ENCODE measurements at places on chromosomes 2 and 18. TPM values are rescaled to one million over a fixed set of nuclear protein-coding genes. Genes with fewer than 3 reads are reported as not detected.

LYG2 gene
- polyA plus RNA-seq = 1.0 TPM

- no peak for DNase-seq
Observed at GRCh38 chr2:45844796-45845457, 193.5 kb downstream of the PRKCE start.

C2orf78 gene
- not detected for polyA plus RNA-seq

GRCh38 chr2:72347081-72347480, 199.4 kb upstream of the CYP26B1 start:
- no peak for DNase-seq

ATG9A gene
- polyA plus RNA-seq = 49.5 TPM

DNA sequence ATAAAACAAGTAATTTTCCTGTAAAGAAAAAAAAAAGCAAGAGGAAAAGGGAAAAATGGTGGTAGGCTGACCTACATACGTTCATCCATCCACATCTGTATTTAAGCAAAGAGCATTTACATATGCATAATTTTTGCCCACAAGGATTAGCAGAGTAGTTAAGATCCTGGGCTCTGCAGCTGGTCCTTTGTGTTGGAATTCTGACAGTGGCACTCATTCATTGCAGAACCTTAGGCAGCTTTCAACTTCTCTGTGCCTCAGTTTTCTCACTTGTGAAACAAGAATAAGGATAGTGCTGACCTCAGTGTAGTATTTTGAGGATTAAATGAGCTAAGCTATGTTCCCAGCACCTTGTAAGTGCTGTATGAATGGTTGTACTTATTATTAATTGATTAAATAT, 211.3 kb downstream of the ARL4C start:
- no peak for DNase-seq

DNA sequence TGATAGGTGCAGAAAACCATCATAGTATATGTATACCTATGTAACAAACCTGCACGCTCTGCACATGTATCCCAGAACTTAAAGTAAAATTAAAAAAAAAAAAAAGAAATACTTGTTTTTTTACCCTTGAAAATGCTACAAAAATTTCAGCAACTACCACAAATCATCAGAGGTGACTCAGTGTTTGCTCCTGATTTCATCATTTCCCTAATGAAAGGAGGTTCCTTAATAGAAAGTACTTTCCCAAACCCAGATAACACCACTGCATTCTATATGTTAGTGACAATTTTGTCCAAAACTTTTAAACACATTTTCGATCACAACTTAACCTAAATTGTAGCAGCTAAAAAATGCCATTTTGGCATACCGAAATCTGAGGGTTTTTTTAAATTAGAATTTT, 163.3 kb downstream of the SLC39A10 start:
- DNase-seq = no peak

CXCR1 gene
- not detected for polyA plus RNA-seq

DYNAP gene
- polyA plus RNA-seq = 0.08 TPM

- no peak for DNase-seq
Observed at GRCh38 chr18:26999797-27000196, 134.3 kb upstream of the AQP4 start.

ANKRD62 gene
- 0.10 TPM for polyA plus RNA-seq

SAG gene
- polyA plus RNA-seq = 0.13 TPM

- DNase-seq = no peak
Observed at GRCh38 chr2:191435141-191435540, 189.9 kb downstream of the MYO1B start.

DNA sequence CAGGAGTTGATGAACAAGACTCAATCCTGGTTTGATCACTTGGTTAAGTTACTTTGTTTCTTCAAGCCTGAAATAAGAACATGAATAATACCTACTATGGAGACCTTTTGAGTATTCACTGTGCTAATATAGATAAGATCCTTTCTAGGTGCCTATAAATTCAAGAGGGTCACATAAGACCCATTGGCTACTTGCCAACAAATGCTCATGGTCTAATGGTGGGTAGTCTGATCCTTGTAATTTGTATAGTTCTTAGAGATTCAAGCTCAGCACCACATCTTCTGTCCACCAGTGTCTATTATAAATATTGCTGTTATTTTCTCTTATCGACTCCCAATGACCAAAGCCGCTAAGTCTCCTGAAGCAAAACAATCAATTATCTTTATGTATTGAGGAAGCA, 27.4 kb upstream of the ACSL3 start:
- DNase-seq = no peak

GRCh38 chr18:49690312-49690711, 123.0 kb downstream of the ACAA2 start:
- no peak for DNase-seq

DNA sequence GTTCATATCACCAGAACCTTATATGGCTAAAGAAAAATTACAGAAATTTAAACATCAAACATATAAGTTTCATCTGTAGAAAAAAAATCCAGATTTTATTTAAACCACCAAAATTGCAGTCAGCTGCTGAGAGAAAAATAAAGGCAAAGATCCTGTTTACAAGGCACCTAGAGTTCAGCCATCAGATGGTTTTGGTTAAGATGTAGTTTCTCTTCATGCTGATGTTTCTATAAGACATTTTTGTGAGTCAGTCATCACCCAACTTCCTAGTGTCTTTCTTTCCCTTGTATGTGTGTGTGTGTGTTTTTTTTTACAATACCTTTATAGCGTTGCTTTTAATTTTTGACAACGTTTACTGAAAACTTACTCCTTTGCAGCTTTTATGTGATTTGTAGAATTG, 26.1 kb upstream of the MMADHC start:
- DNase-seq = no peak

GRCh38 chr2:160838691-160839090, 321.5 kb upstream of the TANK start:
- DNase-seq = no peak

DNA sequence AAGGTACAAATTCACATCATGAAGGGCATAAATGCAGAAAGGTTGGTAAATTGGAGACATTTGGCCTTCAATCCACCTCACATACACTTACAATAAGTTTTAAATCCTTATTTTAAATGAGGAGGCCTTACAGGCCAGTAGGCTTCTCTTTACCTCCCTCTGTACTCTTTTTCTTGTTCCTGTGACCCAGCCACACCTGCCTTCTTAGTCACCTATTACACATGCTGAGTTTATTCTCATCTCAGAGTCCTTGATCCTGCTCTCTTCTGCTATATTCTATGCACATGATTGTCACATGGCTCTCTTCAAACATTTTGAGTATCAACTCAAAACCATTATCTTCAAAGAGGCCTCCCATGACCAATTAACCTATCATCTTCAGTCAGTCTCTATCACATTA, 491.5 kb downstream of the SATB2 start:
- DNase-seq = no peak

GRCh38 chr2:33900610-33901009, 301.5 kb upstream of the FAM98A start:
- DNase-seq = no peak

DNA sequence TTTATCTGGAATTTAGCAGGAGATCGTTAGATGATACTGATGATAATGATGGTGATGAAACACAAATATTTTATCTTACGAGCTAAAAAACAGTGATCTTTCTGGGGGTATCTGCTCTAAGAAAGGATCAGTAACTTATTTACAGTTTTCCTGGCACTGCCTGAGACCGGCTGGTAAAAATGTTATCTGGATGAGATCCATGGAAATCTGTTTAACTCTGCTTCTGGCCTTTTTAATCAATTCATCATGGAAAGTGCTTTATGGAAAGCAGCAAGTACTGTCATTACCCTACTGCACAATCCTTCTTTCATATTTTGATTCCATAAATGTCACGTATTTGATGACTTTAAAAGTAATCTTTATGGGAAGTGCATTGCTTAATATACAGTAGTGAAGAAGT, 612.7 kb upstream of the GCFC2 start:
- no peak for DNase-seq

DNA sequence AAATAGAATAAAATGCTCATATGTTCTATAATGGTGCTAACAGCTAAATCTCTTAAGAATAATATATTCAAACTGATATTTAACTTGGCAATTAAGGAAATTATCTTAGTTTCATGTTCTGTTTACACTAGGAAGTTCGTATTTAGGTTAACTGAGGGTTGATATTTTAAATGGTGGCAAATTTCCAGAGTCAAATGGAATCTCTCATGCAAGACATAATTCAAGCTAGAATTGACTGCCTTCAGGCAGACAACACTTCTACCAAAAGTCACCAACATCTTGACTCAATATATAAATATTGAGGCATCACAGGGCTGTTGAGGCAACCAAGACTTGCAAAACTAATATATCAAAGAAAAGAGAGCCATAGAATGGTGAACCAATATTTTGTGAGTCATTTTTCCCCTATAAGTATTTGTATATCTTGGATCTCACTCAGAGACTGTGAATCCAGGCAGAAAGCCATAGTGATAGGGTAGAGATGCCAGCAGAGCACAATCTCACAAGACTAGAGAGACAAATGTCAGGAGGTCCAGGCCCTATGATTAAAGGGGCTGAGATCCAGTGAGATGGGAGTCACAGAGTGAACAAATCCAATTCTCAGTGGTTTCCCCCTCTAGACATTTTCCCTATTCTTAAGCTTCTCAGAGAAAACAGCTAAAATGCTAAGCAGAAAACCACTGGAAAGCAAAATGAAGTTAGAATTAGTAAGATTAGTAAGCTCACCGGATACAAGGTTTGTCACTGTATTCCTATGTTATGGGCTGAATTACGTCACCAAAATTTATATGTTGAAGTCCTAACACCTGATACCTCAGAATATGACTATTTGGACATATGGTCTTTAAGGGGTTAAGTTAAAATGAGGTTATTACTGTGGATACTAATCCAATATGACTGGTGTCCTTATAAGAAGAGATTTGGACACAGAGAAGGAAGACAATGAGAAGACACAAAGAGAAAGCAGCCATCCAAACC, 358.2 kb upstream of the UBE2E3 start:
- DNase-seq = peak; percentile 17

IGFBP5 gene
- polyA plus RNA-seq = 251 TPM
